ENCODE measurements at places on chromosomes 2 and 18.
A peak's percentile ranks its signal among the peaks of the same experiment; 100 is the strongest.

DNA sequence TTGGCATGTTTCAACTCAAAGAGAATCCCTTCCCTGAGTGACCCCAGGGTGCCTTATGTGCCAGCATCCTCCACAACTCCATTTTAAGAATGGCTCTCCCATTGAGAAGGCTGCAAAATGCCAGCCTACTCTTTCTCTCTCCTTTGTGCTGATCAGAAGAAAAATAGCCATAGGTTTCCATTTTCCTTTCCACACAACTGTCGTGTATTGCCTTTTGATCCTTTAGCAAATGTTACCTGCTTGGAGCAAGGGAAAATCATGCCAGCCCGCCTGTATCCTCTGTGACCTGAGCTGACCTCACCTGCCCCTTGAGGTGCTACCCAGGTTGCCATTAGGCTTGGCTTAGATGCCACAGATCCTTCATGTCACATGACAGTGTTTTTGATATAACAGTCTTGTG is 38.8 kb downstream of the DPYSL5 start:
- DNase-seq: no peak

DNA sequence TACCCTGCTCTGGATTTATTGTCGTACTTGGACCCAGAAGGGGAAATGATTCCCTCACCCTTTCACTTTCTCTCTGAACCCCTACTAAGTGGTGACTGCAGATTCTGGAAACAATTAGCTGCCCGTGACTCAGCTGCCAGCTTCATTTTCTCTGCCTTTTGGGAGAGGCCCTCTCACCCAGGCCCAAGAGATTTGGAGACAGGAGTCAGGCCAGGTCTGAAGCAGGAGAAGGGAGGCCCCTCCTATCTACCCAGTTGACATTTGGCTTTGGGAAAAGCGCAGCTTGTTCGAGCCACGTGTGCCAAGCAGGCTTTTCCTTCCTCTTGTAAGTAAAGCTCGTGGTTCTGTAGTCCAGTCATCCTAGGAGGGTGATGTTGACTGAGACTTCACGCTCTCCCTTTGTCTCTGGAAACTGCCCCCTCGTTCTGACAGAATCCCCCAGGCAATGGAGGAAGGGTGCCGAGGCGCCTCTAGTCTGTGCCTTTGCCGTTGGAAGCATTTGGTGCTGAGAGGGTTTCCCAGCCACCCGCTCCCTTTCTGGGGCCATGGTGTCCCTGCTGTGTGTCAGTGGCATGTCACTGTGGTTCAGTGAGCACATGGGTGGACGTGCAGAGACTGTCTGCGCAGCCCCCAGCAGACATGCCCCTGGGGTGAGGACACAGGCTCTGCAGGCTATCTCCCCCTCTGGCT is 8.6 kb downstream of the OXER1 start:
- no peak for DNase-seq

DNA sequence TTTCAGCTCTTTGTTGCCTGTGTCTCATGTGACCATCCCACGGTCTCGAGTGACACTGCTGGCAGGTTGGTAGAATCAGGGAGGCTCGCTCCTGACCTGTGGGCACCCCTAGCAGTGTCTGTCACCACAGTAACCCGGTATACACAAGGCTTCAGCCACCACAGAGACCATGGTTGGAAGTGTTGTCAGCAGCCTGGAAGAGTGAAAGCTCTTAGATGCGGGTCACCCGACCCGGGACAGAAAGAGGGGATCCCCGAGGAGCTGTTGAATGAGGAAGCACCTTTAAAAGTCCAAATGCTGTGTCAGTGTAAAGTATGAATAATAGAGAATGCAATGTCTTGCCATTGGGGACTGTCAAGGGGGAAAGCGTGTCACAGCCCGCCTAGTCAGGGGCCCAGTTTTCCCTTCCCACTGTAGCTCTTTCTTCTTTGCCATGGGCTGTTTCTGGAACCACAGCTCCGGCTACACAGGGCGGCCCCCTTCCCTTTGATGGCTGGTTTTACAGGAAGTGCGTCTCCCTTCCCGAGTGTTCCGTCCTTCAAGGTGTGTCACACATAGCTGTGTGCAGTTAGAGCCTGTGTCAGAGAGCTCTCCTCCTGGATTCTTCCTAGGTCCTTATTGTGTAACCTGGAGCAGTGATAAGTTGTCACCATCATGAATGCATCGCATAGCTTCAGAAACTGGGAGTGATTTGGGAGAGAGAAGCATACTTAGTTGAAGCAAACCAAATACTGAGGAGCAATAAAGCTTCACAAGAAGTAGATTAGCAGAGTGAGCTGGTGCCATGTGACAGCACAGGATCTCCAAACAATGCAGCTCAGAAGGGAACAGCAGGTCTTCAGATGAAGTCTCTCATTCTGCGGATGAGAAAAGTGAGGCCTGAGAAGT is 81.4 kb downstream of the MTCL1 start:
- peak; percentile 62 for DNase-seq

DNA sequence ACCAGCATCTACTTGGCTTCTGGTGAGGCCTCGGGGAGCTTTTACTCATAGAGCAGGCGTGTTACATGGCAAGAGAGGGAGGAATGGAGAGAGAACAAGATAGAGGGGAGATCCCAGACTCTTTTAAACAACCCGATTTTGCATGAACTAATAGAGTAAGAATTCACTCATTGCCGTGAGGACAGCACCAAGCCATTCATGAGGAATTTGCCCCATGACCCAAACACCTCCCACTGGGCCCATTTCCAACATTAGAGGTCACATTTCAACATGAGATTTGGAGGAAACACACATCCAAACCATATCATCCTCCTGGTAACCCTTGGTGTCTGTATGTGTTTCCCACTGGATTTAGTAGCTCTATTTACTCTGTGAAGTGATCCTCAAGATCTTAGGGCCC is 249.9 kb upstream of the SP5 start:
- DNase-seq: no peak

DNA sequence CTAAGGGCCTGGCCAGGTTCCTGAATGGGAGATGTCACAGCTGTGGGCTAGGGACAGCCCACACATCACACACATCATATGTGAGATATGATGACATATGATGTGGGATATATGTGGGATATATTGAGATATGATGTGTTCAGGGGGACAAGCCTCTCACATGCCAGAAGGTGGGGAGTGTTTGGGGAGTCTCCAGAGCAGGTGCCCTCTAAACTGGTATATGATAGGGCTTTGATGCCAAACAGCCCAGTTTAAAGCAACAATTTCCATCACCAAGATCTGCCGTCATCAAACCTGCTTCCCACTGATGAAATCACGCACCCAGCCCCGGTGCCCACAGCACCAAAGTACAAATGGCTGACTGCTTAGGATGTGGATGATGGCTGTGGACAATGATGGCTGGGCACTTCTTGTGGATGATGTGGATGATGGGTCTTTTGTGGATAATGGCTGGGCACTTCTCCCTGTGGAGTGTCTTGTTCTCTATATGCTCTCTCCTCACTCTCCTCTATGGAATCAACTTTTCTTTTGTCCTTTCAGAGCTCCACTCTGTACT is 50.9 kb downstream of the FBLN7 start:
- DNase-seq: no peak

- no peak for DNase-seq
Observed at GRCh38 chr2:27262379-27263286, at the start of gene SLC30A3. SLC30A3 (minus strand) TSS chr2:27263047; CDS start chr2:27262906, 141 bp downstream.

DNA sequence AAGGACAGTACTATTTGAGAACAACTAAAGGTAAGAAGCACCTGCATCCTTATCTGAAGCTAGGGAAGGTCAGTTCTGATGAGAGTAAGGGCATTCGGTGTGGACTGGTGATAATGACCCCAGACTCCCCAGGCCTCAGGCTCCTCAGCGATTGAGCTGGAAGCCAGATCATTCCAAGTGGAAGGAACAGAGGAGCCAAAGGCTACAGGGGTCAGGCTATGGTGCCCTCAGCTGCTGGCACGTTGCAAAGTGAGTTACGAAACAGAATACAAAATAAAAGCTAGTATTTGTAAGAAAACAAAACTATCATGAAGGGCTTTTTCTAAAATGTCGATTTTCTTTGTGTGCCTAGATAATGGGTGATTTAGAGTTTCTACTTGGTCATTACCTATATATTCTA is 168.5 kb upstream of the LRRTM1 start:
- DNase-seq: no peak

GRCh38 chr2:118750959-118751565 is 96.4 kb downstream of the EN1 start:
- no peak for DNase-seq

GRCh38 chr2:20534913-20535801 is 88.3 kb downstream of the RHOB start:
- no peak for DNase-seq

DNA sequence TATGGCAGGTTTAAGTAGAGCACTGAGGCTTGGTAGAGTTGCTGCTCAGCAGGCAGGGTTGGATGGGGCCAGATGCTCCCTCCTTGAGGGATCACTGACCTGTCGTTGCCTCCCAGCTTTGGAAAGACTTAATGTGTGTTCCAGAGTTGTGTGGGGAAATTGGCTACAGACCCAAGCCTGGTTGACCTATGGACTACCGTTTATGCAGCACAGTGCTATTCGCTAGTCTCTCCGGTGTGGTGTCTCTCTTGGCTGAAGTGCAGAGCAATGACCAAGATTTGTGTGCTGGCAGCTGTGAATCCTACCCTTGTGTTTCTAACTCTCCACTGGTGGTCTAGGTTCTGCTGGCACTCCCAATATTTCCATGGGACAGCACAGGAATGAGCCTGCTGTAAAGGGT is 29.8 kb upstream of the SLC4A10 start:
- DNase-seq: no peak

- no peak for DNase-seq
Observed at GRCh38 chr2:84904717-84905174, 710 bp upstream of the TMSB10 start.

DNA sequence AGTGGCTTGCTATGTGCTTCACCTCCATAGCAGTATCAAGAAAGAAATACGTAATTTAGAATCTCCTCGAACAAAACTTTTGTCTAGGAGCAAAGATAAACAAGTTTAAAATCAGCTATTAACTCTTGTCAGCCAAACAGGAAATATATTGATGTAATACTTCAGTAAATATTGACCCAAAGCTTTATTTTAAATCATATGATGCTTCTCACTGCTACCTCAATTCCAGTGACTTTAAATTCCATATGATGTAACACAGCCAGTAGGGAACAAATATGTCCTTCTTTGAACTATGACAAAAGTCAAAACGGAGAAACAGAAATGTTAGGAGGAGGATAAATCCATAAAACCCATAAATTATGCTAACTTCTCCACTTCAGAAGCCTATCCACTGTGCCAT is 7.2 kb downstream of the RNF103 start:
- DNase-seq: no peak

GRCh38 chr2:127004893-127005600 is 101.9 kb downstream of the BIN1 start:
- DNase-seq: no peak

Measured in type B pancreatic cell (in vitro differentiated cells).